ENCODE measurements at places on chromosomes 1 and 21.

DNA sequence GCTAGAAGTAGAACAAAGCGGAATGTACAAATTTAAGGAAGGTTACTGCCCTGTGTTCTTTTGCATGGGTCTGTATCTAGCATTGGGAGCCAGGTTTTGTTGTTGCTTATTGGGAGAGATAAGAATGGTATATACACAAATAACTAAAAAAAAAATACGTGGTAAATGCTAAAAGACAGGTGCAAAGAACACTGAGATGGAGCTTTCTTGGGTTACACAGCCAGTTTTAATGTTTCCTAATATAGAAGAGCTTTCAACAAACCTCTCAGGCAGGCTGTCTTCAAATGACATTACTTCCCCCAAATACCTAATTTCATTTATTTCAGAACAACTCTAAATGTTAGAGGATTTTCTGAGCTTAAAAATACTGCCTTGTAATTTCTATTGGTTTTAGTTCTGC lies 1.4 kb upstream of the MDM4 start:
- peak; percentile 36 for DNase-seq

- peak; percentile 34 for DNase-seq
Measured at GRCh38 chr1:27979151-27979858, 19.5 kb downstream of the XKR8 start.

GRCh38 chr1:229024528-229025130 lies 246.3 kb upstream of the RAB4A start:
- DNase-seq, result no peak

DNA sequence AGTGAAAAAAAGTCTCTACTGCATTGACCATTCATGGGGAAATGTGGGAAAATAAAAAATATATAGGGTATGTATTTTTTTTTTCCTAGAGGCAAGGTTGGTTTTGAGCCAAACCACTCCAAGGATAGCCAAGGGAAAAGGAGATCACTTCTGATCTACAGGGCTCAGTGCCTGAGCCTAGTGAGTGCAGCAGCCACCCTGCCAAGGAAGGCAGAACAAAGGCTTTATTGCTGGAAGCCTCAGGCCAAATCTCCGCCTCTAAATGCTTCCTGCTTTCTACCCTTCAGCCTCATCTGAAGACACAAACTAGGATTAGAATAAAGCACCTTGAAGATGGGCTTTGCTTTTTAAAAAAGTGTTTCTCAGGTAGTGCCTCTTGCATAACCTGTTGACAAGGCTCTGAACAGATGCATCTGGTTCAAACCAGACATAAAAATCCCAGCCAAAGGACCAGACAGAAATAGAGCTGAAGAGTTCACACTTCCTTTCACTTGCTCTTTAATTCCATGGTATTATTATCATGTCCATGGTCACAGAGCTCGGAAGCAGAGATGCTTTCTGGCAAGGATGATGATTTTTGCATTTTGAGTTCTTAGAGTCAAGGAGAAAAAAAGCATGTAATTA lies 10.5 kb downstream of the C1orf115 start:
- DNase-seq, result no peak

DNA sequence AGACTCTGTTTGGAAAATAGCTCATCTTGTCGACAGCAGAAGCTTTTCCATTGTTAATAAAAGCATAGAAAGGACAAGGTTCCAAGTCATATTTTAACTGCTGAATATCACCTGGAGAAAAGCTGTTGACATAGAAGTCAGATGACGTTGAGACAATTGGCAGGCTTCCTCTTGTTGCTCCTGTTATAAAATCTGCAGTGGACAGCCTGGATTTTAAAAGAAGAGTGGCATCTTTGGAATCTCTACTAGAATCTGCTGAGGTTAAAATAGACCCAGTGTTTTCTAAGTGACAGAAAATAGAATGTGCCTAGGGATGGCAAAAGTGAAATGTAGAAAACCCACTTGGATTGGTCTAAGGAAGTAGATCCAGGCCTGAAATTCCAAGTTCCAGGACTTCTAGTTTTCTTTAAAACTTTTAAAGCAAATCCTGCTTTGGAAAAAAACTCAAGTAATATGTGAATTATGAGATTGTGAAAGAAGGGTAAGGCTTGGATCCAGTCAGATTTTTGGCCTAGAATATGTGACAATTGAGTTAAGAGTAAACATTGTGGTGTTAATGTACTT lies 53.6 kb upstream of the NEXN start:
- DNase-seq, result no peak

DNA sequence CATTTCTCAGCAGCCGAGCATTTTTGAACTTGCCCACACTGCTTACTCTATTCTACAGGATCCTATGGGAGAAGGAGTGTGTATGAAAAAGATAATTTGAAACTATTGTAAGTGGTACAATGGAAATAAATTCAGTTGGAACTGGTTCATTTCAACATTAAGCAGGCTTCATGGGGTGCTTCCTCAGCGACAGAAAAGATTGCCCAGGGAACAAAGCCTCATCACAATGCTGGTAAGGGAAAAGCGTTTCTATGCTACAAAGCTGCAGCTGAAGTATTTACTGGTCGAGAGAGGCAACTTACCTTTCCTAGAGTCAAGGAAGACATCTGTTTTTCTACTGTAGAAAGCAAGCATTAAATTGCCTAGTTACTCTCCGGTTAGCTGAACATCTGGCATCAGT lies 568.2 kb upstream of the ZP4 start:
- no peak for DNase-seq

- peak; percentile 47 for DNase-seq
Measured at GRCh38 chr1:59146651-59147358, 150.1 kb upstream of the FGGY start.

DNA sequence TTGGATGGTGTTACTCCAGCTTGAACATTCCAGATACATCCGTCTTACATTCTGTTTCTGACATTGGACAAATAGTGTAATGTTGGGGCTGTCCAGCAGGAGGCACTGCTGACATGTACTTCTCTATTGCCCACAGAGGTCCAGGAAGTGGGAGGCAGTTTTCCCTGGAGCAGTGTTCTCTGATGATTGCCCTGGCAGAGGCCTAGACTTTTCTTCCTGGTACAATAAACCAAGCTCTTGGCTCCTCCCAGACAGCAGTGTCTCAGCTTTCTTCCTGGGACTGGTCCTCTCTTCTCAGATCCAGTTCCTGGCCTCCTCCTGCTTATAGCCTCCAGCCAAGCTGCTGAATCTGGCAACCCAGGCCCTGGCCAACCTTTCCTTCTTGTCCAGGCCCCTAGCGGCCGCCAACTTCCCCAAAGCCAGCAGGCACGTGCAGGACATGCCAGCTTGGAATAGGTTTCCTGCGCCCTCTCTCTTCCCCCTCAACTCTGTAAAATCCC lies 14.9 kb upstream of the IFNLR1 start:
- peak; percentile 53 for DNase-seq

Measured in germinal center (tissue), 1 donor.